ENCODE measurements at places on chromosomes 3 and 15.

DNA sequence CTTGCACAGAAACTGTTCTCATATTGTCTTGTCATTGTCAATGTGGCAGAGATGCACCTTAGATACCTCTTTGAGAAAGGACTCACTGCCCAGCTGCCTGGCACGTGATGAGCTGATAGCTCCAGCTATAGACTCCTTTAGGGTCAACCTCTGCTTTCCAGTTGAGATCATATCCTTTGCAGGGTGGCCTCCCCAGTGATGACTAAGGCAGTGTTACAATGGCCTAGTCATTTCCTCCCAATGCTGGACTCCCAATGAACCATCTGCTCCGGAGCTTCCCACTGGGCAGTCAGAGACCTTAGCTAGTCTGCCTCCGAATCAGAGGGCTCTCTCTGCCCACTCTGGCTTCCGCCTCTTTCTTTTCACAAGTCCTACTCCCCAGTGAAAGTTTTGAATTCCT is 79.5 kb downstream of the CHRD start:
- DNase-seq = no peak

- DNase-seq = no peak
Measured at GRCh38 chr3:180325958-180326357, 276.0 kb upstream of the TTC14 start.

DNA sequence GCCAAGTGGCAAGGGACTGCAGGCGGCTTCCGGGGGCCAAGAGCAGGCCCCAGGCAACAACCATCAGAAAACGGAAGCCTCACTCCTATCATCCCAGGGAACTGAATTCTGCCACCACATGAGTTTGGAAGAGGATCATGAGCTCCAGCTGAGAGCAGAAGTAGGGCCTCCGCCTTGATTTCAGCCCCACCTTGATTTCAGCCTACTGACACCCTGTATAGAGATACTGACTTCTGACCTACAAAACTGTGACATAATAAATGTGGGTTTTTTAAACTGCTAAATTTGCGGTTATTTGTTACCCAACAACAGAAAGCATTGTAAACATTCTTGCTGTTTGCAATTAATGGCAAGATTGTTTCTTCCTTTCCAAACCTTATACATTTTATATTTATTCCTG is 21.6 kb upstream of the RARRES1 start:
- DNase-seq = no peak

DNA sequence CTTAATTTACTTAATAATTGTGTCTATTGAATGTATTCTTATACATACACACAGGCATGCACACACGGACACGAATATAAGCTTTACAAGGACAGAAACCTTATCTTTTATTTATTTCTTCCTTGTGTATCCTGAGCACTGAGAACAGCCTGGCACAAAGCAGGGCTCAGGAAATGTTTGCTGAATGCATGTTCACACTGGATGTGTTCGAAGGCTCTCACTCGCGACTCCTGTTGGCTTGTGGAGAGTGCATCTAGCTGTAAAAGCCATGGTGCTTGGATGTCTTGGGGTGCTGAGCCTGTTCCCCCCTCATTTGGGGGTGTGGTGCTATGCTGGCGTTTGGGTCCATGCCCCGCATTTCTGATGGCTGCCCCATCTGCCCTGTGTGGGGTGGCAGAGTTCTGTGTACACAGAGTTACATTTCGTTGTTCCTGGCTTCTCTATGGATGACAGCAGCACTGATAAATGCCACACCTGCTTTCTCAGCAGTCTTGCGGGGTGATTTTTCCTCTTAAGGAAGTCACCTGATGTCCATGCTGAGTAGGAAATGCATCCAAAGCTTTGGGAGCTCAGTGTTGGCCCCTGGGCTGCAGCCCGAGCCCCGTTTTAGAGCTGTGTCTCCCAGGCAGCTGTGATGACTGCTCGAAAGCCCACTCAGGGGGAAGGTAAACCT is 148.5 kb downstream of the IGF1R start:
- no peak for DNase-seq

DNA sequence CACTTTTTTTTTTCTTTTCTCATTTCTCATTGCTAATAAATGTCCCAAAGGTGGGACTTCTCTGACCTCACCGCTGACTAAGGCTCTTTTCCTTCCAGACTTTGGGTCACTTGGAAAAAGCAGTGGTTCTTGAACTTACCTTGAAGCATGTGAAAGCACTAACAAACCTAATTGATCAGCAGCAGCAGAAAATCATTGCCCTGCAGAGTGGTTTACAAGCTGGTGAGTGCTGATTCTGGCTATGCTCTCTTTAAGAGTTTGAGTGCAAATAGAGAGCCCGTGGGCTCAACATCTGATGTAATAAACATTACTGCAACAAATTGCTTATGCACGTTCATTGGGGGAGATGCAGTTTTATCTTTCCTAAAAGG is 2.0 kb downstream of the BHLHE40 start:
- no peak for DNase-seq

GRCh38 chr3:151259664-151260063 is 18.7 kb downstream of the P2RY14 start:
- no peak for DNase-seq

GRCh38 chr3:96430079-96430478 is 384.3 kb upstream of the EPHA6 start:
- DNase-seq = no peak

- no peak for DNase-seq
Measured at GRCh38 chr15:99466701-99467337, 99.0 kb upstream of the MEF2A start.

DNA sequence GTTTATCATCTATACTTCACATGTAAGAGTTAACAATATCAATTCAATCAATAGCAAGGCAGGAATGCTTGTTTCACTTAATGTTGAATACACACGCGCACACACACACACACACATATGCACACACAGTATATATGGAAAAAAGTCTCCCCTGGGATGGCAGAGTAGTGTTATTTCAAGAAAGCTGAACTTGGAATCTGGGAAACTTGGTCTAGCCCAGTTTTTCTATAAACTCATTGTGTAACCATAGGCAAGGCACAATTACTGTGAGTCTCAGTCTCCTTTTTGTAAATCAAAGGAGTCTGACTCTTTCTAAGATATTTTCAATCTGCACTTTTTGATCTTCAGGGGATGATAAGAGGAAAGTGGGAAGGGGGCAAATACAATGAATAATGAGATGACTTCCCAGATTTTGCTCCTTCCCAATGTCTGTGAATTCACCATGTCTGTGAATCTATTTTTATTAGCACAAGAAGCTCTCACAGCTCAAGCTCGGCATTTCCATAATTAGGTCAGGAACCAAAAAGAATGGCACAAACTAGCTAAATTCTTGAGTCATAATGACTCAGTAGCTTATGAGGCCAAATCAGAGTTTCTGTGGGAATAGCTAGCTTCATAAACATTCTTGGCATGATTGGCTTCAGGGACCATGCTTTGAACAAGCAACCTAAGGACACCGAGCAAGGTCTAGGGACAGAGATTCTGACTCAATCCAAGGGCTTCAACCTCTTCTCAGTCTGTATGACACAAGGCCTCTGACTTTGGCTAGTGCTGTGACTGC is 227.4 kb upstream of the DCBLD2 start:
- no peak for DNase-seq

- no peak for DNase-seq
Measured at GRCh38 chr3:161700998-161701397, 204.4 kb downstream of the OTOL1 start.

GRCh38 chr3:32321095-32321790 is 70.4 kb upstream of the CMTM7 start:
- DNase-seq = no peak

DNA sequence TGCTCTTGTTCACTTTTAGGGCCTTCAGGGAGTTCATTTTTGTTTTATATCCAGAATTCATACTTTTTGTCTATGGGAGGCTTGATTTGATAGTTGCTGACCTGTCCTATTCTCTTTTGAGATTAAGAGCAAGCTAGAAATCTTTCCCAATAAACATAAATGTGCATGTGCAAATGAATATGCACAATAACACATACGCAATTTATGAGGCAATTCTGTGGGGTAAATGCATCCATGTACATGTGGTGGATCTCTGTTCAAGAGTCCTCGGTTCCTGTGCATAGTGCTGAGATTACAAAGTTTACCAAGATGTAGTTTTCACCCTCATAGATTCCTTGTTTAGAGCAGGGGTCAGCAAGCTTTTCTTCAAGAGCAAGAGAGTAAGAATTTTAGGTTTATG is 640.7 kb downstream of the EDEM1 start:
- no peak for DNase-seq

DNA sequence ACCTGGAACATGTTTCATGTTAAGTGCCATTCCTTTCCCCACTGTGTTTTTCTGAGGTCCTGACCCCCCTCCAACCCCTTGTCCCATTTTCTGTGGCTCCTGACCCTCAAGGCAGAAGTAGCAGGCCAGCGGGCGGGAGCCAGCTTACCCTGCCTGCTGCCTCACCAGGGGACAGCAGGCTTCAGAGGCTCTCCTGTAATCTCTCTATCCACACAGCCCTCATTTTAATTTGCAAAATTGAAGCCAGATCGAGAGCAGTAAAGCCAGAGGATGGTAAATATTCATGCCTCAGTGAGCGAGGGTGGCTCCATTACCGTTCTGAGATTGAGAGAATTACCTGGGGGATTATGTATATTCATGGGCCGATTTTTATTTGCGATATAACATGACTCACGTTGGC is 147.6 kb downstream of the DNAJB8 start:
- DNase-seq = no peak

- DNase-seq = no peak
Measured at GRCh38 chr3:105774444-105775180, 94.2 kb downstream of the CBLB start.

- no peak for DNase-seq
Measured at GRCh38 chr15:74499366-74499765, 38.4 kb upstream of the UBL7 start.

DNA sequence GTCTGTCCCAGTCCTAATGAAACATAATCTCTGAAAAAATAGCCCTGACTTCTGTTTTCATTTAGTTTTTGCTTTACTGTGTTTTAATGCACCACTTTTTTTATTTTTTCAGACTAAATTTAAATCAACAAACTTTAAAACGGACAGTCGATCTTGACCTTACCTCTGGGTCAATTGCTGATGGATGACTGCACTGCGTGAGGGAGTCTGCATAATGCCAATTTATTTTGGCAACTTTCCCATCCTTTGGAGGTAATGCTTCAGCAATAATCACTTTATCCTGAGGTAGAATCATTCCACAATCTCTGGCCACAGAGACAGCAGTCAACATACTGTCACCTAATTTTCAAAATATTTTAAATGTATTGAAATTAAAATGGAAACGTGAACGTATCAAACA is 32.5 kb upstream of the GP5 start:
- no peak for DNase-seq

DNA sequence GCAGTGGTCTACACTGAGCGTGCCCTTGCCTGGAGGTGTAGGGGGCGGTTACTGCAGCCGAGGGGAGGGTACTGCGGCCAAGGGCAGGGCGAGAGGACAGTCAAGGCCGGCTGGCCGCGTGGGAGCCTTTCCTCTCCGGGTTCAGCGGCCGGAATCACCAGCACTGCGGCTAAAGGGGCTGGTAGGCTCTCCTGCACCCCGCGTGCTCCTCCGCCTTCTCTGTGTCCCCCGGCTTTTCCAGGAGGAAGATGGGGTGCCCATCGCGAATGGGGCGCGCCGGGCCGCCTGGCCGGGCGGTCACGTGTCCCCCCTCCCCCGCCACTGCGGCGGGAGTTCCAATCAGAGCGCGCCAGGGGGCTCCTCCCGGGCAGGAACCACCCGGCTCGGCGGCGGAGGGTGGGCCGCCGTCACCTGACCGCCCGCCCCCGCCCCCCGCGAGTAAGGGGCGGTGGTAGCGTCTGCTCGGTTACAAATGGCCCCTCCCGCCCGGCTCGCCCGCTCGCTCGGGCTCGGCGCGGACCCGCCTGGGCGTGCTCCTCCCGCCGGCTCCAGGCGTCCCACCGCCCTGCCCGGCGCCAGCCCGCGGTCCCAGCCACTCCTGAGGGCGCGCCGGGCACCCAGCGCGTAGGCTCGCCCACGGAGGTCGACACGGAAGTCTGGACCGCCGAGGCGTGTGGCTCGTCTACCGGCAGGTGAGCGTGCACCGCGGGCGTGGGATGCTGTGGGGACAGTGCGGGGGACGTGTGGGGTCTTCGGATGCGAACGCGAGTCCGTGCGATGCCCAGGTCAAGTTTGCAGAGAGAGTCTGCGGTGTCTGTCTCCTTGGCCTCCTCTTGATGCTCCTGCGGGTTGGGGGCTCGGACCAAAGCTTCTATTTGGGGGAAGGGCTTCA is 242.6 kb upstream of the TOPAZ1 start:
- no peak for DNase-seq

DNA sequence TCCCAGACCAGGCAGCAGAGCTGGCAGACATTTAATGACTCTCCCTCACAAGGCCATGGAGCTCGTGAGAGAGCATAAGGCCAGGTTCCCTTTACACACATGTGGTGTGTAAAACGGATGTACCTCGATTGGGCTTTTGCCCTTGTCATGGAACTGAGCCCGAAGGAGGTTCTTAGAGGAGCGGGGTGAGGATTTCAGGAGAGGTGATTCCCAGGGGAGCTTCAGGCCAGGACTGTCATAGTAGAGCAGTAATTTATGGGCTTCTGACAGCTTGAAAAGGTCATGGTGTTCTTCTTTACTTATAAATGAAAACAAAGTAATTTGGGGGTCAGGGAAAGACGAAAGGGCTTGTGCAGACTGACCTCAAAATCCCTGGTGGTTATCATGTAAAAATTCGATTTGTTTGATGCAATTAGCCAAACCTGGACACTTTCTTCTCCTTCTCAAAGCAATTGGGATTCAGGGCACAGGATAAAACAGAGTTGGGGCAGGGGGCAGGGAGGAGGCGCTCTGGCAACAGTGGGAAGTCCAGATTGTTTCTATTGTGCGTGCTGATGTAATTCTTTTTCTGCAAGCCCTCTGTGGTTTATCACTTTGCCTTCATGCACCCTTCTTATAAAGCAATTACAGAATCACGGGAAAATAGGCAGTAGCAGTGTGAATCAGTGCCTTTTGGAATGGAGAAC is 51.0 kb downstream of the CACNA1D start:
- no peak for DNase-seq

DNA sequence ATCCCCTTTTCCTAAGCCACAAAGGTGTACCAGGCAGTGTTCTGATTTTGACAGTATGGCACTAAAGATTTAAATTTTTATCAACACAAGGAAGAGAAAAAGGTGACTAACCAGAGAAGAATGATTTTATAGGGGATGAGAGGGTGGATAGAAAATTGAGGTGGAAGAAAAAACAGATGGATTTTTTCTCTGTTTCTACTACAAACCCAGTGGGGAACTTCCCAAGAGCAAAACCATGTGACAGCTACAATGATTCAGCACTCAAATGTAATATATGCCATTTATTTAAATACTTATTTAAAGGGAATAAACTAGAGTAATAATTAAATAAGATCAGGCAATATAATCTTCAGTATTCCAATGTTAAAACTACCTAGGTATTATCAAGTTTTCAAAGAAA is 11.1 kb downstream of the DCUN1D1 start:
- DNase-seq = no peak

DNA sequence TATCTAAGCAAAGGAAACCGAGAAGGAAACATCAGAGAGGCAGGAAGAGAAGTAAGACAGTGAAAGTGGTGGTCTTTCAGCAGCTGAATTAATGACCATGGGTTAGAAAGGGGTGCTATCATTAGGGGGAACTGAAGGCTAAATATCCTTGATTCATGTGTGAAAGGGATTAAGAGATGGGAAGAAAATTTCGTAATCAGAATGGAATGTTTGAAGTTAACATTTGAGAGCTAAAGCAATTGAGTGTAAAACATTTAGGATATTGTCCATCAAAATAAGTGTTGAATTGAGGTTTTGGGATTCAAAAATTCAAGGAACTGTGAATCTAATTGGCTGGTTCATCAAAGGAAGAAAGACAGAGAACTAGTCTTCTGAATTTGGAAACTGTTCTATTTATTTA is 4.1 kb upstream of the ECT2 start:
- DNase-seq = no peak

- no peak for DNase-seq
Measured at GRCh38 chr15:80709542-80709941, 14.4 kb downstream of the ABHD17C start.

- no peak for DNase-seq
Measured at GRCh38 chr3:13013566-13013965, 59.7 kb downstream of the IQSEC1 start.

Measured in activated naive CD4-positive, alpha-beta T cell treated with anti-CD3 and anti-CD28 coated beads, Interleukin-2, amount 50 U/mL, for 16 hours (primary cell).